GM04504 (cell line): ENCODE measurements at places on chromosomes 12 and 14.
A peak's percentile ranks its signal among the peaks of the same experiment; 100 is the strongest.

GRCh38 chr12:112439769-112440168, 21.0 kb downstream of the PTPN11 start:
- DNase-seq, result no peak

DNA sequence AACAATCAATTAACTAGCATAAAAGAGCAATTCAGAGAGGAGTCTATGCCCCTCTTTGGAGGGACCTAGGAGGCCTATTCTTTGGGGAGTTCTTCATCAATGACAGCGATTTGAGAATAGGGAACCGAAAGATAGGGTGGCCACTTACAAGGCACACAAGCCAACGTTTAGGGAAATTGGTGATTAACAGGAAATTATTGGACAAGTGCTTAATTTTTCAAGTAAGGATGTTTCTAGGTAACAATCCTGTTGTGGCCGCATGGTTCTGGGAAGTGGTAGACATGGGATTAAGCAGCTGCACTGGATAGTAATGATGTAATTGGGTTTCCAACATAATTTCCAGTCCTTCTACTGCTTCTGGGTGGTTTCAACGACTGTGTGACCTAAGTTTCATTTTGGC, 83.2 kb downstream of the HMGA2 start:
- DNase-seq, result no peak

DNA sequence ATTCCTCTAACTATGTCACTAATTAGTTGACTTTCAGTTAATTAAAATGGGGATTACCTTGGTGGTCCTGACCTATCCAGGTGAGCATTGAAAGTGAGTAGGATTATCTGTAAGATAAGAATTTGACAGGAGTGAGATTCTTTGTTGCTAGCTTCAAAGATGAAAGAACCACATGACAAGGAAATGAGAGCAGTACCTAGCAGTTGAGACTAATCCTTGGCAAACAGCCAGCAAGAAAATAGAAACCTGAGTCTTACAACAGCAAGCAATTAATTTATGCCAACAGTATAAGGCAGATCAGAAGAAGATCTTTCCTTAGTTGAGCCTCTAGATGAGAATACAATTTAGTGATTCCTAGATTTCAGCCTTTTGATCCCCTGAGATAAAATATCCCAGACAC, 1058.4 kb downstream of the LRFN5 start:
- no peak for DNase-seq

DNA sequence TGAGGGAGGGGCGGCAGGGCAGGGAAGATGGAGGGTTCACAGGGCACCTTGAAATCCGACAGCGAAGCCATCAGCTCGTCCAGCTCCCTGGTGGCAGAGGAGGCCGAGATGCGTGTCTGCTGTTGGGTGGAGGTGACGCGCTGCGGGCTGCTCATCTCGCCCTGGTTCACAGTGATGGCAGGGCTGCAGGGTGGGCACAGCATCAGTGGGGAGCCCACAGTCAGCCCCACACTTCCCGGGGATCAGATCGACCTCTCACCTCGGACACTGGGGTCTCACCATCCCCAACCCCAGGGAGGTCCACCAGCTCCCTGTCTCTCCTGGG, 20.6 kb upstream of the RPLP0 start:
- no peak for DNase-seq

- DNase-seq, result no peak
Measured at GRCh38 chr14:21215879-21216251, 53.4 kb downstream of the HNRNPC start.

GRCh38 chr14:76715101-76715500, 46.2 kb upstream of the VASH1 start:
- DNase-seq, result no peak

GRCh38 chr14:54686871-54687749, 120.2 kb downstream of the SAMD4A start:
- no peak for DNase-seq

DNA sequence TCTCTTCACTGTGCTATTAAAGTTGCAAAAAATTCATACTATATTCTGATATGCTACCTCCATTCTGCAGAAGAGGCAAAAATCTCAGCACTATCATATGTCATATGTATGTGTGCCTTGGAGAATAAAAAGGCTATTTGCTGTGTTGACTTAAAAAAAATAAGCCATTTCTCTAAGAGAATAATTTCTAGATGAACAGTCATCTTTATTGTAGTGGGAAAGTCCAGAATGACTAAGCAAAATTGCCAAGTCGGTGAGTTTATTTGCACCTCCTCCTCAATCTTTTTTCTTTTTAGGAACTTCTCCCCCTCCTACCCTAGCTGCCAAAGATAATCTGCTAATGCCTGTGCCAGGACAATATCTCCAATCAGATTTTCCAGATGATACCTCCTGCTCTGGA, 353.8 kb upstream of the FAR2 start:
- no peak for DNase-seq

DNA sequence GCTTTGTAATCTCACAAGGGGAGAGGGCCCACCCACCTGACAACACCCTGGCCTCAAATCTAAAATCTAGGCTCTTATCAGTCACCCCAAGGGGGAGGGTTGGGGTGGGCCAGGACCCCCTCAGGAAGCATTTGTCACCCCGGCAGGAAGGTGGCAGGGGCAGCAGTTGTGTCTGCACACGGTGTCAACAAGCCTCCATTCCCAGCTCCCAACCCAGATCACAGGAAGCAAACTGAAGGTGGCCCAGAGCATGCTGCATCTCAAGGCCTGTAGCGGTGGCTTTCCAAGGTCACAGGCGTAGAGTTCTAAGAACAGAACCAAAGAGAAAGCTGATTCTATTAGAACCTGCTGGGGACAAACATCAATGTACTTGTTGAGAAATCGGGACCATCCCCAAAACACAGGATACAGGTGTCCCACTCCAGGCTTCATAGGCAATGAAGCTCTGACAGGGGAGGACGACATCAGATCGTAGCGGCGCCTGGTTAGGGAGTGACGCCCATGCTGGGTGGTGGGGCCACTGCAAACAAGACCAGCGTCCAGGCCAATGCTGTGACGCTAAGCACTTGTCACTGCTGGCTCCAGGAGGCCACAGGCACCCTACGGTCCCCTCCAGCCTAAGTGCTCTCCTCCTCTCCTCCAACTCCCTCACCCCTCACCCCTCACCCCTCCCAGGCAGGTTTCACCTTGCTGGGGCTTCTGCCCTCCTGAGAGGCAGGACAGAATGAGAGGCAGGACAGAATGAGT, 52.9 kb downstream of the CCDC88C start:
- DNase-seq, result no peak

DNA sequence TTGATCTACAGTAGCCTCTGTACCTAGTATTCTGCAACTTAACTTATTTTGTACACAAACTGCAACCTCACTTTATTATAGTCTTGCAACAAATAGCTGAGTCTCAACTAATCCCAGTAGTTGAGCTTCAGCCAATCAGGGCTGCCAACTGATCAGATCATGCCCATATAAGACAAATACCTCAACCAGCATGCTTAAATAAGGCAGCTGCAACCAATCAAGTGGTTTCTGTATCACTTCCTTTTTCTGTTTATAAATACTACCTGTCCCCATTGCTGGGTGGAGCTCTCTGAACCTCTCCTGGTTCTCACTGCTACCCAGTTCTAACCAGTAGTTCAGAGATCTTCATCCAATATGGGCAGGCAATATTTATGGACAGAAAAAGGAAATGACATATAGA, 248.5 kb upstream of the FBXO33 start:
- no peak for DNase-seq

DNA sequence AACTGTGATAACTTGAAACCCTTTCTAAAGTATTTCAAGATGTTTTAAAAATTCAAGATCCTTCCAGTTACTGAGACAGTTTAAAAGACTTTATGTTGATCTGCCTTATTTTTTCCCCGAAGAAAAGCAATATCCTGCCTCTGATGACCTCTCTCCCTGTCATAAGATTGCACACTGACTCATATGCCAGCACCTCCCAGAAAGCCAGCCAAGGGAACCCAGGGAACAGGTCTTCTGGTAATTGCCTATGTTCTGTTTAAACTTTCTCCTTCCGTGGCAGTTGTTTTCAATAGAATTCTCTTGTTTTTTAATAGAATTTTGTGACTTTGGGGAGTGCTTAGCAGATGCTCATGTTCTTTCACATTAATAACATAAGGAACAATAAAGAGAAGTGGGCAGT, 300.2 kb upstream of the PRKD1 start:
- DNase-seq, result no peak

- no peak for DNase-seq
Measured at GRCh38 chr12:6899837-6900519, 4.6 kb upstream of the LRRC23 start.

DNA sequence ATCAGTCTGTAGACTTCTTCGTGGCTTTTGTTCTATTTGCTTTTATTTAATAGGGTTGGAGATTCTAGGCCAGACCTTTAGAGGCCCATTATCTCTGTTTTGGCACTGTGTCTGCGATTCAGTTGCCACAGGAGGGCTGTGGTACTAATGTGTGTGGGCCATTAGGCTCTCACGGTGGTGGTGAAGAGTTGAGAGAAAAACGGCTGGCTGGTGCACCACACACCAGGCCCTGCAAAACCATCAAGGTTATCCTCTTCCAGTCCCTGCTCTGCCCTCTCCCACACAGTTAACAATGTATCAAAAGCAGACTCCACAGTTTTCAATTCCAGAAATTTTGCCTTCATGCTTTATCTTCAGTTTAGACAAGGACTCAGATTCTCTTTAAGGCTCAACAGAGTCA, 97.7 kb downstream of the MYF5 start:
- DNase-seq, result no peak

DNA sequence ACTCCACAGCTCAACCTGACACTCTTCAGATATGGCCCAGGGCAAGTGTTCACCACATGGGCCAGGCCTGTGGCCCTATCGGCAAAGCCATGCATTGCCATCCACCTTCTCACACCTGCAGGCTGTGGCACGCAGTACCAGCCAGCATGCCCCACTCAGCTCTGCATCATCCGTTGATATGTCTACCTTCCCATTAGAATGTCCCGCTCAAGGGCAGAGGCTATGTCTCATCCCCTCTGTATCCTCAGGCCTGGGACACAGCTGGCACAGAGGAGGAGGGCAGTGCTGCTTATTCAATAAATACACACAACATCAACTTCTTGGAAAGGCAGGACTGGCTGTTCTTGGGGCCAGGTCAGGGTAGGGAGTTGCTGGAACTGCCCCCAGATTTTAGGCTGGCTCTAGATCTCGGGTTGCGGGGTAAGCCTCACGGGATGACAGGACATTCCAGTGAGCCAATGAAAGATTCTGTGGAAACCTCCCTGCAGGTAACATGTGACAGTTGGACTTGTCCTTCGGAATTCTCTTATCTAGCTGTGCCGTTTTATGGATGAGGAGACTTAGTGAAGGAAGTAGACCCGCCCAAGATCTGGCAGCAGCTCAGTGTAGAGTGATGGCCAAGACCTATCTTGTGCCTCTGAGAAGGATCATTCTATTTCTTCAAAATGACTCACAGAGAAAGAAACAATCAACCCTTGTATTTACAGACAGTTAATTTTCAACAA, 25.6 kb downstream of the SYNE3 start:
- DNase-seq, result no peak

DNA sequence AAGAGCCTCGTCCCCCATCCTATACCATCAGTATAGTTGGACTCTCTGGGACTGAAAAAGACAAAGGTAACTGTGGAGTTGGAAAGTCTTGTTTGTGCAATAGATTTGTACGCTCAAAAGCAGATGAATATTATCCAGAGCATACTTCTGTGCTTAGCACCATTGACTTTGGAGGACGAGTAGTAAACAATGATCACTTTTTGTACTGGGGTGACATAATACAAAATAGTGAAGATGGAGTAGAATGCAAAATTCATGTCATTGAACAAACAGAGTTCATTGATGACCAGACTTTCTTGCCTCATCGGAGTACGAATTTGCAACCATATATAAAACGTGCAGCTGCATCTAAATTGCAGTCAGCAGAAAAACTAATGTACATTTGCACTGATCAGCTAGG, 13.6 kb downstream of the ARHGAP5 start:
- no peak for DNase-seq

- DNase-seq, result no peak
Measured at GRCh38 chr12:80849337-80849736, 88.4 kb downstream of the LIN7A start.

- DNase-seq, result no peak
Measured at GRCh38 chr14:86601813-86602212, 1071.9 kb downstream of the FLRT2 start.

- no peak for DNase-seq
Measured at GRCh38 chr14:44369401-44370123, 137.5 kb downstream of the FSCB start.

- no peak for DNase-seq
Measured at GRCh38 chr14:54929556-54929955, 26.9 kb upstream of the GCH1 start.

DNA sequence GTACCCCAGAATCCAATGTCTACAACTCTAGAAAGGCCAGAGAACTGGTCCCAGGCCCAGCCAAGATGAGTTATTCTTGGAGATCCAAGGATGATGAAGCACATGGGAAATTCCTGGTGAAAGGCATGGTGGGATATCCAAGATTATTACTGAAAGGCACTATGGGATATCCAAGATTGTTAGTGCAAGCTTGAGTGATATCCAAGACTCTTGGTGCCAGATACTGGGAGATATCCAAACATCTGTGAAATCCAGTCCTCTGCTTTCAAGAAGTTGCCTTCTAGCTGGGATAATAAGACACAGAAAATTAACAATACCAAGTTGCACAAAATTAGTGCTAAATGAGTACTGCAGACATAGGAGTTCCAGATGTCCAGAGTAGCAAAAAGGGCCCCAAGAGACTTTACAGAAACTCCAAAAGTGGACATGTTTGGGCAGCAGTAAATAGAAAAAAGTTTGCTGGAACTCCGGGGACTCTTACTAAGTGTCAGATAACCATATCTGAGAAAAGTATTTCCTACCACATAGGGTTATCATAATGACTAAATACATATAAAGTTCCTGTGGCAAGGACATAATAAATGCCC, 34.6 kb downstream of the PHLDA1 start:
- DNase-seq, result no peak

- DNase-seq, result no peak
Measured at GRCh38 chr12:30614031-30614430, 81.6 kb downstream of the IPO8 start.

- DNase-seq, result no peak
Measured at GRCh38 chr14:24426150-24426911, 3.1 kb downstream of the CBLN3 start.

- no peak for DNase-seq
Measured at GRCh38 chr14:87940382-87940781, 52.6 kb downstream of the GALC start.

DNA sequence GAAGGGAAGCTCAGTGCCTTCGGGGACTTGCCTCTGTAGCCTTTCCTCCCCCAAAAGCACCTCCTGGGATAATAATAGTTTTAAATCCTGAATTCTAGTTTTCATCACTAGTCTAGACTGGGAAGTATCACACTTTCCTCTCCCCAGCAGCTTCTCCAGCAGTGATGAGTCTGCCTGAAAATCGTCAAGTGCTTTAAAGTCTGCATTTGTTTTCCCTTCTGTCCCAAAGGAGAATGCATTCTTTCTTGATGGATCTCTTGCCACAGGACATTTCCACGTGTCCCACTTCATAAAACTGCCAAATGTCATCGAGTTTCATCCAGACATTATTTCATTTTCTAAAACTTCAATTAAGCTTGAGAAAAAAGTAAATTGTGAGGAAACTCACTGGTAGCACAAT, 15.0 kb downstream of the CSRP2 start:
- peak; percentile 80 for DNase-seq

GRCh38 chr12:76206677-76207072, 122.2 kb upstream of the NAP1L1 start:
- DNase-seq, result no peak
